ENCODE measurements at places on chromosomes 7 and 10.

- no peak for DNase-seq
Measured at GRCh38 chr7:47302560-47302959, 279.4 kb downstream of the TNS3 start.

- DNase-seq = no peak
Measured at GRCh38 chr7:29190349-29191045, 4.1 kb upstream of the CHN2 start.

GRCh38 chr10:23037561-23037960 lies 57.8 kb upstream of the MSRB2 start:
- no peak for DNase-seq

- no peak for DNase-seq
Measured at GRCh38 chr7:37153376-37153775, 295.3 kb downstream of the ELMO1 start.

DNA sequence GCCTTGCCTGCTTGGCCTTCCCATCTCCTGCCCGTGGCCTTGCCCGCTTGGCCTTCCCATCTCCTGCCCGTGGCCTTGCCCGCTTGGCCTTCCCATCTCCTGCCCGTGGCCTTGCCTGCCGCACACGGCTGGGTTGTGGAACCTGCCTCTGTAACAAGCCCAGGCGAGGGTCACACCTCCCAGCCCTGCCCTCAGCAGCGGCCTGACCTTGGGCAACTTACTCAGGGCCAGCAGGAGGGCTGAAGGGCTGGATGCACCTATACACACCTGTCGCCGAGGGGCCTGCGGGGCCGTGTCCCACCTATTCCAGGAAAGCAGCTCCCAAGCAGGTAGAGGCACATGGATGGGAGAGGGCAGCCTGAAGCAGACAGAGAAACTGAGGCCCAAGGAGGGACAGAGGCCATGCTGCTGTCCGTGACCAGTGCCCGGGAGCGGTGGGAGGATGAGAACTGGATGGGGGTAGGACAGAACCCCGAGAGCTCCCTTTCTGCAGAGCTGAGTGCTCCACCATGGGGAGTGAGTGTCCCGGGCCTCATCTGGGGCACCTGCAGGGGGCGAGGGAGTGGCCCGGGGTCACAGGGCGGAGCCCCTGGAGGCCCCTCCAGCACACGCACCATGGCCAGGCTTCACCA lies 277.6 kb downstream of the ELFN1 start:
- DNase-seq = no peak

- peak; percentile 86 for DNase-seq
Measured at GRCh38 chr7:73828107-73828803, 2.5 kb upstream of the CLDN4 start.

Measured in H54 (cell line).